ENCODE measurements at places on chromosomes 1 and 21.

- no peak for DNase-seq
These were observed 19.7 kb downstream of the EDEM3 start for GRCh38 chr1:184734980-184735379.

DNA sequence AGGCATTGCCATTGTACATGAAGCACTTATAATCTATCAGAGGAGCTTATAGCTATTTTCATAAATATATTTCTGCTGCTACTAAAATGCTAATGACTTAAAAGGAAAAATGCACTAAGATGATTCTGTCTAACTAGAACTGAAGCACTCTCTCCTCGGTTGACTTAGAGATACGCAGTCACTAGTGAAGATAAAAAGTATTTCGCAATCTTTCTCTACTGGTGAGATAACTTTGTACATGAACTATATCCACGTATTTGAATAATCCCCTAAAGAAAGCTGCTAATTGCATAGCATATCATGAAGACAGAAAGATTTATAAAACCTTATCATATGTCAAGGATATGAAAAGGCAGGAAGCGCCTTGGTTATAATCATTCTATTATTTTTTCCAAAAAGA is 658.1 kb upstream of the PRMT6 start:
- no peak for DNase-seq

- DNase-seq, result no peak
These were observed 102.1 kb downstream of the TYW3 start for GRCh38 chr1:74835051-74835450.

DNA sequence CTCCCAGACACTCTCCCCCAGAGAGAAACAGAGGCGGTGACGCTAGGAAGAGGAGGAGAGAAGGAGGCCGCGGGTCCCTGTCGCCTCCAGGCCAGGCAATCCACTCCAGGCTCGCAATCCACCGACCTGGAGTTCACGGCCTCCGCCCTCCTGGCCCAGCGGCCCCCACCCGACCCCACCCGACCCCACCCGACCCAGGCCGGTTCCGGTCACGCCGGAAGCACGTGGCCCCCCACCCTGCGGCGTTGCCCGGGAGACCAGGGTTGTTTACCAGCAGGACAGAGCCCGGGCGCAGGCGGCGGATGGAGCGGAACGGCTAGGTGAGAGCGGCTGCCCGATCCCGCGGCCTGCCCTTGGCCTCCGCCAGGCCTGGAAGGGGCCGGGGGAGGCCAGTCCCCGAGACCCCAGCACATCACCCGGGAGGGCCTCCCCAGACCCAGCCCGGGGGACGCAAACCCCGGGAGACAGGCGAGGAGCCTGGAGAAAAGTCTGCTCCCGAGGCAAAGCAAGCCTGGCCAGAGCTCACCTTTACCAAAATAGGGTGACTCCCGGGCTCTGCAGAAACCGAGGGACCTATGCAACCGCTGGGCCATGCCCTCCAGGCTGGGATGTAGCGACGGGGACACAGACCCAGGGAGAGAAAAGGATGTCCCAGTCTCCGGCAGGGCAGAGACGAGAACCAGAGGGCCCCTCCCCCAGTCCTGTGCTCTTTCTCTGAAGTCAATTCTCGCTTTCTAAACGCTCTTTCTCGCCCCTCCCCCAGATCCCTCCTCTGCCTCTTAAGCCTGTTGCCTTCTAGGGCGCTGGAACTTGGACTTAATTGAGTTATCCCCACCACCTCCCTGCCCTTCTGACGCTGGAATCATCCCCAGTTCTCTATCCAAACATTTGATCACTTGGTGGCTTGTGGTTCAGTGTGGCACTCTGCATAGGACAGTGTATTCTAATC is at the start of the genes PLA2G2C and UBXN10:
Gene PLA2G2C, minus strand, starts transcription at position 685 of the 949 bp plus-strand sequence. CDS start 9,155 bp downstream, outside the sequence.
Gene UBXN10, plus strand, starts transcription at position 263 of the 949 bp plus-strand sequence. CDS start 4,466 bp downstream, outside the sequence.
- peak; percentile 54 for DNase-seq

GRCh38 chr1:47754221-47754620 is 243.0 kb downstream of the TRABD2B start:
- DNase-seq, result no peak

DNA sequence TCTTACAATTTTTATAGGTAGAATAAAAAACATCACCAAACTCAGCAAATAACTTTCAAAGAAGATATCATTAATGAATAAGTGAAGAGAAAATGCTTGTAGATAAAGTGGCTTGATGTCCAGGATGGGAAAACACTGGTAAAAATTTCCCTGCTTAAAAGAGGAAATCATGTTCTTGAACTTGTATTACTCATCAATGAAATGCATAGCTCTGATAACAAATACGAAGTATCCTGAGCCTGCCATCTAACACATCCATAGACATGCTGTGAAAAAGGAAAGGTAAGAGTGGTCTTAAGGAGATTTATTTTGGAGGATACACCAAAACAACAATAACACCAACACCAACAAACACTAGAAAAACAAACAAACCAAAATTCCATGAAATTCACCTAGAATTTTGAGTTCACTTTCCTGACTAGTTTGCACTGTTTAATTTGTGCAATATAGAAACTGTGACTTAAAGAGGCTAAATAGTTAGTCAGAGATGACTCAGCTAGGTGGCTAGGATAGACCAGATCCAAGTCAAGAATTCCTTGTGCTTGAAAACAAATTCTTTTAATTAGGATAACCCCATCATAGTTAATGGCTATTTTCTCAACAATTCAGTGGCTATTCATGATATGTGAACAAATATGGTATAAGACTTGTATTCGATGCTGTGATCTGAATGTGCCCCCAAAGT is 179.8 kb upstream of the KCNK2 start:
- no peak for DNase-seq

GRCh38 chr21:35359076-35359475 is 310.0 kb upstream of the RUNX1 start:
- no peak for DNase-seq

DNA sequence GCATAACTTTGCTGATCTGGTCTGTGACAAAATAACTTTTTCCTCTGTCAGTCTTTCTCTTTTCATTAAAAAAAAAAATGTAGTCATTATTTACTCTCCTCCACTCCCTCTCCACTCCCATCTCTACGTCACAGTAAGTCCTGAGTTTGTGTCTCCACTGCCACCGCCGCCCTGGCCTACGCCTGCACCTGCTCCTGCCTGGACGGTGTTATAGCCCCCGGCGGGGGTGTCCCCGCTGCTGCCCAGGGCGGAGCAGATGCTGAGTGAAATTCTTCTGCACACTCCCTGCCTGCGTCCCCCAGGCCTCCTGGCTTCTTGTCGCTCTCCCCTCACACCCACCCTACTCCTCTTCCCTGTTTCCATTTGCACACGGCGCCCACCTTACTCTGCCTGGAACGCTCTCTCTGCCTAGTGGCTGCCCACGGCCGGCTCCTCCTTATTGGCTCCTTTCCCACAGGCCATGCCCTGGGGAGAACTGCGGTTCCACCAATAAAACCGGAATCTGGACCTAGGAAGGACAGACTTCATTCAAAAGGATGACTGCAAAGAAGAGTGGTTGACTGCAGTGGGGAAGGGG is 55.2 kb upstream of the C1orf174 start:
- DNase-seq, result no peak

DNA sequence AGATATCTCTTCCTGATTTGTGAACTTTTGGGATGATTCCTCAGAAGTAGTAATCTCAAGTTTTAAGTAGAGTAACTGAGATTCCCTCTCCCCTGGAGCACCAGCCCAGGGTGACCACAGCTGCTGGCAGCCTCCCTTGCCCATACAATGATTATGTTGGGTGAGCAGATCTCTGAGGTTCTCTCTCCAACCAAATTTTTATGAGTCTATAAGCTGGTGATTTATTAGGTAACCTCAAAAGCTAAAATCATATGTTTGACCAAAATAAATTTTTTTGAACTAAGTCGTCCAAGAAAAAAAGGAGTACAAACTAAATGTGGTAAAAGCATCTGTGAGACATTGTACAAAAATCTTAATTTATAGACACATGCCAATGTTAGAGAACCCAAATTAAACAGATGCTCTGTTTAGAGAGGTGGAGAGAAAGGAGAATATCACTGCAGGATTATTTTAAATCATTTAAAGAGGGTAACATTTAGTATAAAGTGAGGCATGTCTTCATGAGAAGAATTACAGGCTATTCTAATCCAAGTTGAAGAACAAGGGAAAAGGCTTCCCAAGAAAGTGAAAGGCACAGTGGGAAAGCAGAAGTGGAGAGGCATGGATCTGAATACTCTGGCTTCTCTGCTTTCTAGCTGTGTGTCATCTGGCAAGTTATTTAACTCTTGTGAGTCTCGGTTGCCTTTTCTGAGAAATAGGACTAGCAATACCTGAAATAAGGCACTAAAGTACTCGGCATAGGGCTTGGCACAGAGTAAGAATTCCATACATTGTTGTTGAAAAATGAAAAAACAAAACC is 2.5 kb downstream of the AKNAD1 start:
- no peak for DNase-seq

DNA sequence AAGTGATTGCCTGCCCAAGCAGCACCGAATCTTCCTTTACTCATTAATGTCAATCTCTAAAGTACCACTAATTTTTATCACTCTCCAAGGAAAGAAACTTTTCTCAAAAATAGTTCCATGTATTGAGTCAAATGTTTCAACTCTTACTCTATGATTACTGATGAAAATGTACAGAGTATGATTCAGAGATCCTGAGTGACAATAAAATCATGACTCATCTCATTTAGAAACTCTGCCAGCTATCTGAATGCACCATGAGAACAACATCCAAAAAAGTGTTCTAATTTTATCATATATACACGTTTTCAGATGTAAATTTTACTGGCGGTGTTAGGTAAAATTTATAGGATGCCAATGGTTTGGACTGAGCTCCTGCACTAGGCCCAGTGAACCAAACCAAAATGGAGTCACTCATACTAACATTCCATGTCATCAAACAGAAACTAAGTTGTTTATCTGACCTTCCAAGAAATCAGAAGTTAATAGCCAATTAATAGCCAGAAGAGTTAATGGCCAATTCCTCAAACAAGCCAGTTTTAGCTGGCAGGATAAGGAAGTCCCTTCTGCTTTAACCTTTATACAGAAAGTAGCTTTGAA is 22.6 kb downstream of the PLPPR5 start:
- DNase-seq, result no peak

GRCh38 chr1:81113688-81114087 is 687.0 kb upstream of the ADGRL2 start:
- DNase-seq, result no peak

DNA sequence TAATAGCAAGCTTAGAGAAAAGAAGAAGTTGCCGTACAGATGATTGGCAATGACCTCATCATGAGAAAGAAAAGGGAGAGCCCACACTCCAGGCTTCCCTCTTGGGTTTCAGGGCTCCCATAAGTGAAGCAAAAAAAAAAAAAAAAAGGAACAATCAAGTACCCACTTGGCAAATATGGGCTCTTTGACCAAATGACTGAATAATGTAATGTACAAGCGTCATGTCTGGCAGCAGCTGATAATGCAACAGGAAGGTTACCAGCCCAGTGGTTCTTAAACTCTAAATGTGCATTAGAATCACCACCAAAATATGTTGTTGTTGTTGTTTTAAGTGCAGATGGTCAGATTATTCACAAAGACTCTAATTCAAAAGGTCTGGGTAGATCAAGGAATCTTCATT is 13.5 kb downstream of the TNFSF4 start:
- DNase-seq, result no peak

GRCh38 chr1:173332026-173332425 is 124.9 kb upstream of the TNFSF4 start:
- no peak for DNase-seq

- no peak for DNase-seq
These were observed 38.5 kb downstream of the HSPG2 start for GRCh38 chr1:21898326-21899200.

- DNase-seq, result no peak
These were observed 24.7 kb downstream of the IL23R start for GRCh38 chr1:67190942-67191341.

DNA sequence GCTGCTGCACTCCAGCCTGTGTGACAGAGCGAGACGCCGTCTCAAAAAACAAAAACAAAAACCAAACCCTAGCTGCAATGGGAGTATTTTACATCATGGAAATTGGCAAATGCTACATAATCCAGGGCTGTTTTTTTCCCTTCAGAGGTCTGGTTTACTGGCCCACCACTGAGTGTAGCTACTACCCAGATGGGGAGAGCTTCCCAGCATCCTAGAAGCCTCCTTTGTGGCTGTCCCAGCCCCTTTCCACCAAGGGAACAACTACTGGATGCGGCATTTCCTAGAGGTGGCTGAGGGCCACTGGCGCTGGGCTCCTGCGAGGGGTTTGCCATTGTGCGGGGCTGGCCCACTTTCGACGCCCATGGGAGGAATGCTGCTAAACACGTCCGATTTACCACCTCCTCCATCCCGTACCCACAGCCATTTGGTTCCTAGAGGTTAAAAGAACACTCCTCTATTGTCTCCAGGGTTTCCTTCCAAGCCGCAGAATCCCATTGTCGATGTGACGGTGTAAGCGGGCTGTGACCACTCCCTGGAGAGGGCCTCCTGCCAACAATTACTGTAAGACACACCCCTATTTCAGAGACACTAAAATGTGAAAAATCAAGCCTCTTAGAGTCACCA is 55.4 kb downstream of the RUNX3 start:
- no peak for DNase-seq

DNA sequence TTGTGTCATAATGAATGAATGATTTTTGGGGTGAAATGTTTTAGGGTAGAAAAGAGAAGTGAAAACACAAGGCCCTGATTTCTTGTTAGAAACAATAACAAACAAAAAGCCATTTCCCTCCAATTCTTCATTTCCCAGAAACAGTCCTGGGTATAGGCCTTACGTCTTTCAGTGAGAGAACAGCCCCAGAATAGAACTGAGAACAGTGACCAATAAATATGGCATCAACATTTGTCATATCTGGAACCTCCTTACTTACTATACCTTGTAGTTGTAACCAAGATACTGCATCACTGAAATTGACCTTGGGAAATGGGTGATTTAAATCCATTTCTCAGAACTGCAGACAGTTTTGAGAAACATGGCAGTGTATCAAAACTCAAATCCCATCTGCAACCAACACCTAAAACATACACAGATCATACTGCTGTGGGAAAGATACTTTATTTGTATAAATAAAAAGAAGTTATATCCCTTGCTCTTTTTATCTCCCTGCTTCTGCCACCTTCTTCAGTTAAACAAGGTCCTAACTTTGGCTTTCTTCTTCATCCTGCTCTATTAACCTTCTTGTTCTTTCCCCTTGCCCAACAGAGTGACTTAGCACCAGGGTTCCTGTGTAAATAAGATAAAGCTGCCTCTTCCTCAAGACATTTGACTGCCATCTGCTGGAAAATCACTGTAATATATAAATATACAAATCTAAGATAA is 19.5 kb downstream of the XKR8 start:
- DNase-seq, result no peak

DNA sequence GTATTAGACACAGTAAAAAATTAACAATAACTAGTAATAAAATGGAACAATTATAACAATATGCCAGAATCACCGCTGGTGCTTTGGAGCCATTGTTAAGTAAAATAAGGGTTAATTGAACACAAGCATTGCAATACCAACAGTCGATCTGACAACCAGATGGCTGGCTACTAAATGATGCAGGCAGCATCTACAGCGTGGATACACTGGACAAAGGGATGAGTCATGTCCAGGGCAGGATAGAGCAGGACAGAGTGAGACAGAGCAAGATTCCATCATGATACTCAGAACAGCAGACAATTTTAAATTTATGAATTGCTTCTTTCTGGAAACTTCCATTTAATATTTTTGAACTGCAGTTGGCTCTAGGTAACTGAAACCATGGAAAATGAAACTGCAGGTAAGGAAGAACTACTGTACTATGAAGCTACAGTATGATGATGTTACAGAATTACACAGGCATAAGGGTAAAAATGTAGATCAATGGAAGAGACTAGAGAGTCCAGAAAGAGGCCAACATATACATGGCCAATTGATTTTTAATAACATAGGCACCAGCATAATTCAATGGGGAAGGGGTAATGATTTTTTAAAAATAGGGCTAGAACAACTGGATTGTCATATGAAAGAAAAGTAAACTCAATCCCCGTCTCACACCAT is 168.7 kb downstream of the RRAGC start:
- DNase-seq, result no peak

- no peak for DNase-seq
These were observed 2.3 kb downstream of the LRRC8D start for GRCh38 chr1:89822999-89823628.

All from activated CD4-positive, alpha-beta T cell treated with anti-CD3 and anti-CD28 coated beads for 4 hours (primary cell).